CD4-positive, alpha-beta T cell treated with Interferon alpha-2 for 1 hour (primary cell): ENCODE measurements at places on chromosomes 12 and 14.

DNA sequence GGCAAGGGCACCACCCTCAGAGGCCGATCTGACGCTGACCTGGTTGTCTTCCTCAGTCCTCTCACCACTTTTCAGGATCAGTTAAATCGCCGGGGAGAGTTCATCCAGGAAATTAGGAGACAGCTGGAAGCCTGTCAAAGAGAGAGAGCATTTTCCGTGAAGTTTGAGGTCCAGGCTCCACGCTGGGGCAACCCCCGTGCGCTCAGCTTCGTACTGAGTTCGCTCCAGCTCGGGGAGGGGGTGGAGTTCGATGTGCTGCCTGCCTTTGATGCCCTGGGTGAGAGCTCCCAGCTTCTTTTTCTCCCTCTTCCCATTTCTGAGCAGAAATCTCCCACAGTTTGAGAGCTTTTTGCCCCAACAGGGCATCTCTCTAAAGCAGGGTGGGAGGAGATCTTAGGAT is 1.8 kb downstream of the OAS1 start:
- no peak for DNase-seq

DNA sequence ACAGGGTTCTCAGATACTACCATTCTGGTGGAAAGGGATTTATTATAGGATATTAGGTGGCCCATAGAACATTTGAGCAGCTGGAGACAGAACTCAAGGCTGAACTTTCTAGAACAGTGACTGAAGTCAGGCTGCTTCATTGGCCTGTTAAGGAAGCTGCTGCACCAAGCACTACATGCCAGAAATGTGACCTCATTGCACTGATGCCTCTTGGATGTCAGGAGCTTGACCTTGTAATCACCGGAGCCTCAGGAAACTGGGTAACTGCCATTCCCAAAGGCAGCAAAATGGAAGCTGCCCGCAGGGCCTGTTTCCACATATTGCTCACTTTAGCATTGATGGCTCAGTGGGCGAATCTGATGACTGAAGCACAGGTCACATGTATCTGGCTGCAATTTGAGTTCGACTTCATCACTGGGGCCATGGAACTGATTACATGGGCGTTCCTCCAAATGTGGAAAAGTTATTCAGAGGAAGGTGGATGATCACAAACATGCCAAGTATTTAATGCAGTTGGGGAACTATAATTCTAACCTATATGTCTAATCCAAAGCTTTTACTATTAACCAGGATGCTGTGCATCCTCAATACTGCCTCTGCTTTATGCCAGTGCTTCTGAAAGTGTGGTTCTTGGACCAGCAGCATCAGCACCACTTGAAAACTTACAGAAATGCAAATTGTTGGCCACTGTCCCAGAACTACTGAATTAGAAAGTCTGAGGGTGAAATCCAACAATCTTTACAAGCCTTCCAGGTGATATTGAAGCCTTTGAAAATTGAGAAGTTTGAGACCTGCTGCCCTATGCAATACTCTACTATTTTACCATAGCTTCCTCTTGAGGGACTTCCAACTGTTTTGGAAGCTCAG is 337.2 kb upstream of the NAV3 start:
- DNase-seq, result no peak

- DNase-seq, result no peak
Measured at GRCh38 chr12:77925536-77926108, 94.9 kb downstream of the NAV3 start.

- no peak for DNase-seq
Measured at GRCh38 chr12:18461758-18462157, 200.4 kb downstream of the PIK3C2G start.

- DNase-seq, result no peak
Measured at GRCh38 chr14:93943052-93943451, 15.9 kb downstream of the FAM181A start.

- no peak for DNase-seq
Measured at GRCh38 chr12:126093908-126094307, 1028.7 kb downstream of the AACS start.

- DNase-seq, result no peak
Measured at GRCh38 chr14:71610149-71610548, 322.1 kb upstream of the RGS6 start.

- DNase-seq, result peak; percentile 54
Measured at GRCh38 chr12:92408072-92408900, 262.6 kb upstream of the BTG1 start.

DNA sequence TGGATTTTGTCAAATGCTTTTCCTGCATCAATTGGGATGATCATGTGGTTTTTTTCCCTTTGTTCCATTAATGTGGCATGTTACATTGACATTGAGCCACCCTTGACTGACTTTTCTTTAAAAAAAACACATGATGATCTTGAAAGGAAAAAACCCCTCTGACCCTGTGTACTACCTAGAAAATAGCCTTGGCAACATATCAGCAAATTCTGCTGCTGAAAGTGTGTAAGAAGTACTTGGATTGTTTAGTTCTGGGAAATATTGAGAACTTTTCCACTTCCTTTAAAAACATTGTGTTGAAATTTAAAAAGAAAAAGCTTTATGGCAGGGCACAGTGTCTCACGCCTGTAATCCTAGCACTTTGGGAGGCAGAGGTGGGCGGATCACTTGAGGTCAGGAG is 20.7 kb downstream of the ACACB start:
- no peak for DNase-seq

- DNase-seq, result no peak
Measured at GRCh38 chr14:23535943-23536342, 15.6 kb downstream of the ZFHX2 start.

DNA sequence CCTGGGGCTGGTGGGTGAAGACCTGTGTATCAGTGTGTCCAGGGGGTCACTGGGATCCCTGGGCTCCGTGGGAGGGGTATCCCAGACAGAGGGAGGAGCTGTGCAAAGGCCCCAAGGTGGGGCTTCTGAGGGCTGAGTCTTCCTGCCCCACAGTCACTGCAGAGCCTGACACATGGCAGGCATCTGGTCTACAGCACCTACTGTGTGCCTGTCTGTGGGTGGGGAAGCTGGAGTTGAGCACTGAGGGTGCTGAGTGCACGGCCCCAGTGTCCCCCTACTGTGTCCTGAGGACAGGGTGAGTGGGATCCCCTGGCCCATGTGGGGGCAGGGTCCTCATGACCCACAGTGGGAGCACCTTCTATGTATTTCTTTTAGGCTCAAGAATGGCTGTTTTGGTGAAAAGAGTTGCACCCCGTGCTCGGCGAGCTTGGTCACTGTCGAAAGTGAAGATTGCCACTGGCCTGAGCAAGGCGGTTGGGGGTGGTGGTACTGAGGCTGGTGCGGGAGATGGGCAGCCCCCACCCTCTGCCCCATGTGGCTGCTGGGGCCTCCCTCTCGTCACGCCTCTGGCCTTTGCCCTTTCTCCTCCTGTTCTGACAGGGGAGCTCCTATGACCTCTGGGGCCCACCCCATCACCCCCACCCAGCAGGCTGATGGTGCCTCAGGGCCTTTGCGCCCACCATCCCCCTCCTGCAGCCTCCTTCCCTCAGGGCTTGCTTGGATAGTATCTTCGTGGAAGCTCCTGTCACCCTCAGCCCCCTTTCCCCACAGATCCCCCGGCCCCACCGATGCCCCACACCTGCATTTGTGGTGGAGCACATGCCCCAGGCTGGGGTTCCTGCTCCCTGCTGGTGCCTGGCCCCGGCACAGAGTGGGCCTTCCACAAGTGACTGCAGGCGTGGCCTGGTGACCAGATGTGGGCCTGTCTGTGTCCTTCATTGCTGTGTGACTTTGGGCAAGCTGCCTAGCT is 55.8 kb downstream of the BEGAIN start:
- no peak for DNase-seq

GRCh38 chr14:94670692-94671285 is 58.6 kb downstream of the SERPINA3 start:
- DNase-seq, result no peak

- no peak for DNase-seq
Measured at GRCh38 chr12:53254816-53255545, 13.1 kb upstream of the ESPL1 start.

GRCh38 chr12:80622271-80622670 is 85.2 kb upstream of the MYF6 start:
- no peak for DNase-seq

- DNase-seq, result no peak
Measured at GRCh38 chr12:103969391-103969790, 3.7 kb downstream of the TDG start.

DNA sequence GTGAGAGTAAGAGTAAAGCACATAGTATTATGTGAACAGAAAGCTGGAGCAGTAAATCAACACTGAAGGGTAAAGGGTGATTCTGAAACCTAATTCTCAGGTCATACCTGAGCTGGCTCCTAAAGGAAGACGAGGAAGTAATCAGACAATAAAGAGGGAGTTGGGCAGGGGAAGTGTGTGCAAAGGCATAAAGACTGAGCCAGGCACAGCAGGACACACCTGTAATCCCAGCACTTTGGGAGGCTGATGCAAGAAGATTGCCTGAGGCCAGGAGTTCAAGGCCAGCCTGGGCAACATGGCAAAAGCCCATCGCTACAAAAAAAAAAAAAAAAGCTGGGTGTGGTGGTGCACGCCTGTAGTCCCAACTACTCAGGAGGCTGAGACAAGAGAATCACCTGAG is 9.6 kb downstream of the ARF3 start:
- no peak for DNase-seq

- DNase-seq, result no peak
Measured at GRCh38 chr14:61188196-61188595, 92.9 kb downstream of the TMEM30B start.

GRCh38 chr12:131640525-131640924 is 70.4 kb upstream of the SFSWAP start:
- DNase-seq, result no peak

DNA sequence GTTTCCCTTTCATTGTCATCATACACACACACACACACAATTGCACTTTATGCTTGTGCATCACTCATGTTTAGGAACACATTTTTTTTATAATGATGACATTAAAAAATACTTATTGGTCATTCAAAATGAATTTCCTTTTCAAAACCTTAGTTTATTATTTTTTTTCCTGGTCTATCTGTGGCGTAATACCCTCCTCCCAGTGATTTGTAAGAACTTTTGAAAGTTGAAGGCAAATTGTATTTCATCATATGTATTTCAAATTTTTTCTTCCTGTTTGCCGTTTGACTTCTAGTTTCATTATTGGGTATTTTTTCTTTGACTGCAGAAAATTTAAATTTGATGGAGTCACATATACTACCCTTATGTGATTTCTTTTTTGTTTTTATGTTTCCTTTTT is 2.5 kb upstream of the LRRK2 start:
- no peak for DNase-seq

- peak; percentile 4 for DNase-seq
Measured at GRCh38 chr14:76191297-76191696, 39.6 kb downstream of the GPATCH2L start.

GRCh38 chr12:105107171-105107493 is 399 bp upstream of the WASHC4 start:
- no peak for DNase-seq

GRCh38 chr12:94783862-94784261 is 133.5 kb upstream of the TMCC3 start:
- no peak for DNase-seq
